ENCODE measurements at places on chromosomes 1 and 21.

DNA sequence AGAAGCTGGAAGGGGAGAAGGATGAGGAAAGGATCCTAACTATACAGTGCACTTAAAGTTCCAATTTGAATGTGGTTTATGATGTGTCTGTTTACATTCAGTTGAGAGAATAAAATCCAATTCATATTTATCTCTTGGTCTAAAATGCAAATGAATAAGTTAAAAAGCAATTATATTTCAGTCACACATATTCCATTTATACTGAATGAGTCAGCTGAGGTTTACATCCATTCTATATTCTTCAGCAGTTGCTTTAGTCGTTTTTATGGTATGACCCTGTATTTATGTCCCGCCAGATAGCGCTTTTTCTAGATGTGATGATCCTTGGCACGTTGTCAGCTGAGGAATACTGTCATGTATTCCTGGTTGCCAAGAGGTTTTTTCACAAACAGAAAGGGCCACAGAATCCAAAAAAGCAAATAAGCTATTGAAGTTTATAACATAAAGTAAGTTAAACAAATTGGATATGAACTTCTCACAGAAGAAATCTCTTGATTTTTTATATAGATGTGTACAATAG lies 866.2 kb downstream of the NCAM2 start:
- DNase-seq, result no peak

GRCh38 chr1:35269201-35269988 lies 886 bp downstream of the ZMYM4 start:
- no peak for DNase-seq

GRCh38 chr1:203122159-203122558 lies 5.4 kb upstream of the ADORA1 start:
- DNase-seq, result no peak

- DNase-seq, result no peak
Observed at GRCh38 chr1:201254625-201255478, 28.5 kb upstream of the PKP1 start.

- no peak for DNase-seq
Observed at GRCh38 chr1:212645546-212646543, 37.3 kb downstream of the ATF3 start.
